ENCODE measurements at places on chromosomes 4 and X.

GRCh38 chr4:141002323-141002805, 130.9 kb downstream of the RNF150 start:
- DNase-seq: no peak

DNA sequence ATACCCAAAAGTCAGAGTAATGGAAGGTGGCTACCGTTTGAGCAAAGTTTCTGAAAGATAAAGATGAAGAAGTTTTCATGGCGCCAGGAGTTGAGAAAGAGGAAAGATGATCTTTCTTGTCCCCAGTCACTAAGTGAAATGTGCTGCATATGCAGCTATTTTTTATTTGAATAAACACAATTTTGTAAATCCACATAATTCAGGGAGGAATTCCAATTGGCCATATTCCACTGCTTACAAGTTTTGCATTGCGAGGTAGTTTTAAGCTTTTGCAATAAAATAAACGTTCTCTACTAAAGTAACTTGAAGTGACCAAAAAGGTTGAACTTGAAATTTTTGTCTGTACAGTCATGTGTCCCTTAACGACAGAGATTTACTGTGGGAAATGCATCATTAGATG, 139.3 kb upstream of the VCX2 start:
- DNase-seq: no peak

DNA sequence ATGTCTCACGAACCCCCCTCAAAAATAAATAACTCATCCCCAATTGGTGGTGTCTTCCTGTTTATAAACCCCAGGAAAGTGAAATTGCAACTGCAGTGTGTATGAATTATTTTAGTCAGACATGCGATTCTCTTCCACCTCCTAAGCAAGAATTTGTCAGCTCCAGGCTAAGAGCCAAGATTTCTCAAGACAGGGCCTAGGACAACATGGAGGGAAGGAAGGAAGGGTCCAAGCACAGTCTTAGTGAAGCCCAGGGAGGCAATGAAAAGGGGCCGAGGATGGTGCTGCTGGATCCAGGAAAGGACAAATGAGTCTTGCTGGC, 20.0 kb downstream of the SH3KBP1 start:
- no peak for DNase-seq

DNA sequence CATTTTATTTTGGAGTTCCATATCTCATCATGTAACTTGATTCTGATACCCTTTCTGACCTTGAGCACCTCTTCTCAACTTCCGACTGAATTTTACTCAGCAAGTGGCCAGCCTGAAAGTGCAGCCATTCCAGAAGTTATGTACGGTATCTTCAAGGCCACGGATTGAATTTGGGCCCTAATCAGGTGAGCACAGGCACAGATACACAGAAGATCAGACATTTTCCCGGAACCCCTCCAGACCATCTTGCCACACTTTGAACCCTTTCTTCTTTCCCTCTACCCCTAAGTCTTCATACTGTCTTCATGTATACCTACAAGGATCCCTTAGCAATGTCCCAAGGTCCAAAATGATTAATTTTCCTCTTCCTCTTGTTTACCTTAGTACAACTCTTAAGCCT, 108.2 kb downstream of the FNIP2 start:
- DNase-seq: no peak

DNA sequence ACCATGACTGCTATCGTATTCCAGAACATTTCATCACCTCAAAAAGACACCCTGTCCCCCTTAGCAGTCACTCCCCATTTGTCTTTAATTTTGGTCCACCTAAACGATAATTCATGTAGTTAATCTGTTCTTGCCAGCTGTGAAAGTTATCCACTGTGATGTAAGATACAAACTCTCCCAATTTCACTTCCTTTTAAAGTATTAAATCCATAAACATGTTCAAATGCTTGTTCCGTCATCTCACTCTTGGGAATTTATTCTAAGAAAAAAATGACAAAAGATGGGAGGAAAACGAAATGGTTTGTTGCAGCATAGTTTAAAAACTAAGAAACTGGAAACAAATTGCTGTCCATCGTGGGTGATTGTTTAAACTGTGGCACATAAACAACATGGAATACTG, 53.7 kb upstream of the IRF2 start:
- no peak for DNase-seq

GRCh38 chr4:161581262-161582230, 582.3 kb downstream of the FSTL5 start:
- DNase-seq: no peak

GRCh38 chrX:150438165-150438564, 75.0 kb downstream of the MAMLD1 start:
- DNase-seq: no peak

- no peak for DNase-seq
These were observed 17.8 kb downstream of the TBC1D1 start for GRCh38 chr4:37908488-37909331.

- DNase-seq: peak; percentile 33
These were observed 20.4 kb downstream of the TMEM131L start for GRCh38 chr4:153486281-153487151.

DNA sequence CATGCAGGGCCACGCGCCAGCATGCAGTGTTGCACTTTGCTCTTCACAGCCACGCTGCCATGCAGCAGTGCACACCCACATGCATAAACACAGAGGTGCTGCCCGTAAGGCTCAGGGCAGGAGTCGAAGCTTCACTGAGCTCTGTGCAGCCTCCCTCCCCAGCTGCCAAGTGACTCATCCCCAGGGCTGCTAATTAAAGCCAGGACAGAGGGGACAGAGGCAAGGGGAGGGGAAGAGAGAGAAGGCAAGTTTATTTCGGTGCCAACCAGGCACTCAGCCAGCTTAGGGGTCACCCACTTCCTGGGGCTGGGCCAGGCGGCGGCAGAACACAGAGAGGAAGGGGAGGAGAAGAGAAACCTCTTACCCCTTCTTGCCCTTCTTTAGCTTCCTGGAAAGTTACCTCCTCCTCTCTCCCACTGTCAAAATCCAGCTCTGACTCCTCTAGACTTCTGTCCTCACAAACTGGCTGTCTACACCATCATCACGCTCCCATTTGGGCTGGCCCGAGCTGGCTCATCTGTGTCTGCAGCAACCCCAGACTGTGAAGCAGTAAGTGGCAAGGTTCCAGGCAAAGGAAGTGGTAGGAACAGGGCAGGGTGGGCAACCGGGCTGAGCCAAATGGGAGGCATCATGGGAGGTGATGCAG, 6.2 kb upstream of the IQSEC2 start:
- no peak for DNase-seq

- DNase-seq: no peak
These were observed 18.0 kb downstream of the C4orf33 start for GRCh38 chr4:129113919-129114318.

DNA sequence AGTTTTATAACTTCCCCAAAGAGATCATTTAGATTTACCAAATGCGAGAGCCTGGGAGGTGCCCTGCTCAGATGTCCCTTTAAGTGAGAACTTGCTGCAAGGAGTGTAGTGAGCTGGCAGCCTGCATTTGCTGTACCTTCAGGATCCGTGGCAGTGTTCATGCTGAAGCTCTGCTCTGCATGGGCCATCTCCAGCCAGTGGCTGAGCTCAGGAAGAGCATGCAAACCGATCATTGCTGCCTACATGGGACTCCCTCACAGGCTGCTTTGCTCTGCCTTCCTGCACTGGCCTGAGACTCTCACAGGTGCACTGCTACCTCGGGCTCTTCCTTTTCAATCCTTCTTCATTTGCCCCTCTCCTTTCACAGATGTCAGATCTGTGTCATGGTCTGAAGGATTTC, 152.0 kb upstream of the SFRP2 start:
- DNase-seq: no peak

DNA sequence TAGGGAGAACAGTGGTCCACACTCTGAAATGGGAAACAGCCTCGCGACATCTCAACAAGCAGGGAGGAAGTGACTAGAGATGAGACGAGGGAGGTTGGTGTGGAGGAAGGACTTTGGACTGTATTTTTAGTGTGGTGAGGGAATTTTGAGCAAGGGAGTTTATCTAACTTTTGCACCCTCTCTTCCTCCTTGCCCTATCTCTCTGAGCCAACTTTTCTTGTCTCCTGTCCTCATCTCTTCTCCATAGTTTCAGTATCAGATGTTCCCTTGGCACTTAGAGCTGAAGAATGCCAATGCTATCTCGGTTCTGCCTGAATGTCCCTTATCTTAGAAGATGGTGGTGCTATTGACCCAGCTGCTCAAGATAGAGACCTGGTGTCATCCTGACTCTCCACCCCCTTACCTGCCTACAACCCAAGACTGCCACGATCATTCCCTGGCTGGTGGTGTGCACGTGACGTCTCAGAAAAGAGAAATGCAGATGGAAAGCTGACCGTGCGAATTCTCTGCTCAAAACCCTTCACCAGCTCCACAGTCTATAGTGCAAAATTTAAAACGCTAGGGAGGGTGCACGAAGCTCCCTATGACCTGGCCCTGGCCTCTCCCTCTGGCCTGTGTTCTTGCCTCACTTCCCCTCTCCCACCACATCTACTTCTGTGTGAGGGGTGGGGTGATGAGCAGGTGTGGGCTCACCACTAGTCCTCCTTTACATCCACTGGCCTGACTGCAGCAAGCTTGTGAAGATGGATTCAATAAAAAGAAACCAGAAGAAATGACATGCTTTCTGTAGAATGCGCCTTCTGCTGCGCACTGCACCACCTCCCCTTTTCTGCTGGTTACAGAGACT, 20.9 kb downstream of the MPP1 start:
- DNase-seq: no peak

DNA sequence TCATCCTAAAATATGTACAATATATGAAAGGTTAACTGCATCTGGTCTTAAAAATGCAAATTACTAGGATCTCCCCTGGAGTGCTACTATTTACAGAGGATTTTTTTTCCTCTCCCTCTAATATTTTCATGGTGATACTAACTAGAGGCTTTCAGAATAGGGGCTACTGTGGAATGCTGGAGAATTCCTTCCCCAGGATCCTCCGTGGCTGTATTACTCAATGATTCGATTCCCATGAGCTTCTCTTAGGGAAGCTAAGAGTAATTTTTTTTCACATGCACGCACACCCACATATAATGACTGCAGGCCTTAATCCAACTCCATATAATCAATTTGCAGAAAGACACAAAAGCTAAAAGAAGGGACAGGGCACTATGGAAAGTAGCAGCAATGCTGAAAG, 184.7 kb downstream of the ARHGAP6 start:
- DNase-seq: no peak

- DNase-seq: no peak
These were observed 59.5 kb downstream of the CD38 start for GRCh38 chr4:15837591-15837990.

Data from activated CD4-positive, alpha-beta T cell treated with anti-CD3 and anti-CD28 coated beads, Interleukin-2, amount 50 U/mL, for 4 hours (primary cell).